ENCODE measurements at places on chromosomes 13 and 19.

DNA sequence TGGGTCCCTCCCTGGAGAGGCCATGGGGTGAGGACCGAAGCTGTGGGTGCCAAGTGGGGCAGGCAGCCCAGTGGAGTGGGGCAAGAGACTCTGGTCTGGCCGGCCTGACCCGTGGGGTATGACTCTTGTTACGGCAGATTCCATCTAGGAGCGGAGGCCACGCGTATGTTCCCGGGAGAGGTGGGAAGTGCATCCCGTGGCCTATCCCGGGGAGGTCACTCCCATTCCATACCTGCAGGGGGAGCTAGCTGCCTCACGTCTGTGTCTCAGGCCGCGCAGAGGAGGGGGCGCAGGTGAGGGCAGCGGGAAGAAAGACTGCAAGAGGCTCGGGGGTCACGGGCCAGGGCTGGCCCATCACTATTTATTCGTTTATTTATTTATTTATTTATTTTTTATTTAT is 4.9 kb downstream of the CSNK1G2 start:
- DNase-seq = no peak

DNA sequence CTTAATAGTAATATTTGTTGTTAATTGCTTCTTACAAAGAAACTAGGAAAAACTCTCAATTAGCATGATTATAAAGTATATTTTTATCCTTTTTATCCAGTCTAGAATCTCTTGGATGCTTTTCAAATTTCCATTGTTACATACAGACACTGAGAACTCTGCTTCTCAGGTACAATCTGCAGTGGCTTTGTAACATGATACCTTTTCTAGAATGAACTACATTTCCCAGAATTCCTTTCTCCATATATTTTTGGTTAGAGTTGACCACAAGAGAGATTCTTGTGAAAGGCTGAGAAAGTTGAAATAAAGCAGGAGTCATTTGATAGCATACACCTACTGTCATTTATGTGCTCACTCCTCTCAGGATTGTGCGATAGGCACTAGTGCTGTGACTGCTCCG is 148.6 kb downstream of the SLITRK6 start:
- DNase-seq = no peak

- DNase-seq = no peak
These were observed 44.3 kb upstream of the C19orf12 start for GRCh38 chr19:29759359-29759758.

DNA sequence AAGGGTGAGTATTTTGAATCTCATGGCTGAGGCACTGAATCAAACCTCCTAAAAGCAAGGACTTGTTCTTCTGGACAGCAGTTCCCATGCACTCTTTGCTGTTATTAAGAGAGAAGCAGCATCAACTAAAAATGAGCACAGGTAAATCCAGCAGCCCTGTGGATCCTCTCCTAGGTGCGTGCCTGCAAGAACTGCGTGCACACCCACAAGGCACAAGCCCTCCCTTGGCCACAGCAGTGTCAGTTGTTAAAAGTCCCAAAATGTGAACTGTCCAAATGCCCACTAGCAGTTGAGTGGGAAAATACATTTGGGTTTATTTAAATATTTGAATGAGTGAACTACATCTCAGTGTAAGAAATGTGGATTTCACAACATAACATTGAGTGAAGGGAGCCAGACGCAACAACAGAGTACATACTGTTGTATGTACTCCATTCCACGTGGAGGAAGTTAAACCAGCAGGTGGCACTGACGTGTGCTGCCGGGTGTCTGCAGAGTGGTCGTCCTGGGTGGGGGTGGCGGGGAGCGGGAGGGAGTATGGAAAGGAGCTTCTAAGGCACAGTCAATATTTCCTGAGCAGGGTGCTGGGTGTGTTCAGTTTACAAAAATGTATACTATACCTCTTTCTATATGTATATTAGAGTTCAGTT is 266.4 kb downstream of the NALCN start:
- DNase-seq = no peak

DNA sequence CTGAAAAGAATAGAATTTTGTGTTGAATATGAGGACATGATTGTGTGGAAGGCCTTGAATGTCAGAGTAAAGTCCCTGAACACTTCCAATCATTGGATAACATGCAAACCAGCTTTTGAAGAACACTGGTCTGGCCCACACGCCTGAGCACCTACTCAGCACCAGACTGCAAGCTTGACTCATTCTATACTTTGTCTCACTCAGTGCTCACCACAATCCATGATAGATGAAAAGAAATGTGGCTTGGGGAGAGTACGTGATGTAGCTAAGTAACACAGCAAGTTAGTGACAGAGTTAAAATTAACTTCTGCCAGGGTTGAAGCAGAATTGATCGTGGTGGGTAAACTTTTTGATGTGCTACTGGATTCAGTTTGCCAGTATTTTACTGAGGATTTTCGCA is 12.0 kb downstream of the DLEU7 start:
- DNase-seq = no peak

- DNase-seq = no peak
These were observed 100.5 kb downstream of the DLEU7 start for GRCh38 chr13:50742968-50743367.

GRCh38 chr19:34555447-34555846 is 73.9 kb downstream of the WTIP start:
- no peak for DNase-seq

DNA sequence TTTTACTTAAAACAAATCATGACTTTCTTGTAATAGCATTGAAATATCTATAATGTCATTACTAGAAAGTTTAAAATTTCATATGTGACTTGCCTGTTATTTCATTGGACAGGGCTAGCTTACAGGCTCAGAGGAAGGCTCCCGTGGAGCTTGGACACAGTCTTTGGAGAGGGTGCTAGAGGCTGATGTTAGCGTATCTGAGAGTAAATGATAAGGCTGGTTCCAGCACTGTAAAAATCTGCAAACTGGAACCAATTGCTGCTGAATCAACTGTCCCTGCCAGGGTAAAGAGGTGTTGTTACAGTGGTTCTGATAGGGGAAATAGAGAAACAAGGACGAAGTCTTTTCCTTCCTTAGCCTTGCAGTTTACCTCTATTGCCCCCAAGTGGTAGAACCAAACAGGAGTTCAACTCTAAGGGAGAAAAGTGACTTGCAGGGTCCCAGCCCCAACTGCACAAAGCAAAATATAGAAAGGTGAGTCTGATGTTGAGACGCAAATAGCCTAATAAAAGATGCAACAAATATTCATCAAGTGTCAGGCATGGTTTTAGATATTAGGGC is 901.7 kb downstream of the DIAPH3 start:
- no peak for DNase-seq

- DNase-seq = no peak
These were observed 102.9 kb downstream of the SHISA2 start for GRCh38 chr13:25948910-25949309.

DNA sequence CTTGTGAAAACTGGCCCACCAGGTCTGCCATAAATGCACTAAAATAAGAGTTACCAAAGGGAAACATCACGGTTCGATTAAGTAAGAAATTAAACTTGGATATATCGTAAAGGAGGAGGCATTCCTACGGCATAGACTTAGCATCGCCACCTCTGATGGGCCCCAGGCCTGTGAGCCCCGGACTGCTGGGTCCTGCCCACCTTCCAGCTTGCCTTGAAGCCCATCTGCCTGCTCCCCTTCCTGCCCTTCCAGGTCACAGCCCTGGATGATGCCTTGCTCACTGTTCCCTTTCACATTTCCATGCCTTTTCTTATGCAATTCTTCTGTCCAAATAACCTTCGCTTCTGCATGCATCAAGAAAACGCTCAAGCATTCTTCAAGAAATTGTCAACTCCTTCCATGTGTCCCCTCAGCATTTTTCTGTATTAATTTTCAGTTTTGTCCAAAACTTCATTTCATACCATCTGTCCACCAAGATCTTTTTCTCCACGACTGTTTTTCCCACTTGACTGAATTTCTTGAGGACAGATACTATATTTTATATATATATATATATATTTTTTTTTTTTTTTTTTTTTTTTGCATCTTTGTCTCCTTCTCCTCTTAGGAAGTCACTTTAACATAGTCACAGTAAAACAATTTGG is 91.2 kb downstream of the DOCK9 start:
- no peak for DNase-seq

GRCh38 chr13:110062077-110062776 is 244.7 kb downstream of the COL4A1 start:
- no peak for DNase-seq

GRCh38 chr19:15696654-15697194 is 23.8 kb downstream of the CYP4F12 start:
- no peak for DNase-seq

DNA sequence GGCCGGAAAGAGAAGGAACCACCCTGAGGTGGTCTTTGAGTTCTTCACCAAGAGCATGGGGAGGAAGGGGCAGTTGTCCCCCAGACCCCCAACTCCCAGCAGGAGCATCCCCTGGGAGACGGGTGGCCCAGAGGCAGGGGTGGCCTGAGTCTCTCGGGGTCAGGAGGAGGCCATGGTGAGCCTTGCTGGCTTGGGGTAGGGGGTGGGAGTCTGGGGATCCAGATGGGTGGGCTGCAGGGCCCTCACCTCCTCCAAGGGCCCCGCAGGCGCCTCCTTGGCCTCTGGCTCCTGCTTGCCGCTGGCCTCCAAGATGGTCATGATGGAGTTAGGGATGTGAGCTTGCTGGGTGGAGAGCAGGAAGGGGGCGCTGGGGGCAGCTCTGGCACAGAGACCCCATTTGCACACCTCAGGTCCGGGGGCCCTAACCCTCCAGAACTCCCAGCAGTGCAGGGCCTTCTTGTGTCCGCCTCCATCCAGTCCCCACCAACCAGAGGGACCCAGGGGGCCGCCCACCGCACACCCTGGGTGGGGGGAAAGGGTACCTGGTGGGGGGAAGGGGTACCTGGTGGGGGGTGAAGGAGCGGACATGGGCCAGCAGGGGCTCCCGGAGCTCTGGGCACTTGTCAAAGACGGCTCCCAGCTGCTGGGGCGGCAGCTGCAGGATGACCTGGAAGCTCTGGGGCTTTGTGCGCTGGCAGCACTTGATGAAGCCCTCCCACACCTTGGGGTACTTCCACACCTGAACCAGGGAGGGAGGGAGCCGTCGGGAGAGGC is 1.3 kb upstream of the RSPH6A start:
- no peak for DNase-seq

- no peak for DNase-seq
These were observed 24.9 kb upstream of the MEDAG start for GRCh38 chr13:30881191-30881651.

DNA sequence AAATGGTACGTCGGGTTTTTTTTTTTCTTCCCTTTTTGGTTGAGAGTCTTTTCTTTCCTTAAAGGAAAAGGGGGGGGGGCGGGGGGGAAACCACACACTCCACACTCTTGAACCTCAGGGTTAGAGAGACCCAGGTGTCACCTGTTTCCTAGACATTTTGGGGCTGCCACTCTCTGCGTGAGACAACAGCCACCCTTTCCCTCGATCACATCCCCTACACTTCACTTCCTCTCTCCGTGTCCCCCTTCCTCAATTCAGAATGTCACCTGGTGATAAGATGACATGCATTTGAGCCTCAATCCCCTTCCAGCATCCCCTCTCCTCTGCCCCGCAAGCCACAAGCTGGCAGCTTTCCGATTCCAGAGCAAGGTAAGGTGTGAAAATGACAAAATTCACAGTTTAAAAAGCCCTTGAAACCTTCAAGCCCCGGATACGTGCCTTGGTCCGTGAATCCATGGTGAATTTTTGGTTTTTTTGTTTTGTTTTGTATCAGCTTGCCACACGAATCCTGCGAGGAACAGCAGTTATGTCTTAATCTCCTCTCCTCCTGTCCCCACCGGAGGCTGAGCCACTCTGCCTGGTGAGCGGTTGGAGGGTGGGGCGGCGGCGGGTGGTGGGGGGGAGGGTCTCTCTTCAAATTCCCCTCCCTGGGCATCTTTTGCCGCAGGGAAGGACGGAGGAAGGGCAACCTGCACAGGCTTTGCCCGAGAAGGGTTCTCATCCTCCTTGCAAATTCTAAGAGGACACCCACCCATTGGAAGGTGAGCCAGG is 4.2 kb downstream of the PTPRS start:
- DNase-seq = no peak

- no peak for DNase-seq
These were observed 118.0 kb upstream of the ZNF536 start for GRCh38 chr19:30254158-30254557.

DNA sequence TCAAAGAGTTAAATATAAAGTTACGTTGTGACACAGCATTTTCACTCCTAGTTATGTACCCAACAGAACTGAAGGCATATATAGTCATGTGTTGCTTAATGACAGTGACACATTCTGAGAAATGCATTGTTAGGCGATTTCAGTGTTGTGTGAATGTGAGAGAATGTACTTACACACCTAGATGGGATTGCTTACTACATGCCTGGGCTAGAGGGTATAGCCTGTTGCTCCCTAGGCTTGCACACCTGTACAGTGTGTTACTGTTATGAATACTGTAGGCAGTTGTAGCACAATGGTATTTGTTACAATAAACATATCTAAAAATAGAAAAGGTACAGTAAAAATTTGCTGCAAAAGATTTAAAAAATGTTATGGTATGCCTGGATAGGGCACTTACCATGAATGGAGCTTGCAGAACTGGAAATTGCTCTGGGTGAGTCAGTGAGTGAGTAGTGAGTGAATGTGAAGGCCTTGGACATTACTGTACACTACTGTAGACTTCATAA is 89.2 kb downstream of the DHRS12 start:
- DNase-seq = no peak

- no peak for DNase-seq
These were observed 229.2 kb downstream of the TUBA3C start for GRCh38 chr13:18952225-18953016.

- DNase-seq = peak; percentile 39
These were observed 9.3 kb downstream of the ZNF787 start for GRCh38 chr19:56111601-56112312.

DNA sequence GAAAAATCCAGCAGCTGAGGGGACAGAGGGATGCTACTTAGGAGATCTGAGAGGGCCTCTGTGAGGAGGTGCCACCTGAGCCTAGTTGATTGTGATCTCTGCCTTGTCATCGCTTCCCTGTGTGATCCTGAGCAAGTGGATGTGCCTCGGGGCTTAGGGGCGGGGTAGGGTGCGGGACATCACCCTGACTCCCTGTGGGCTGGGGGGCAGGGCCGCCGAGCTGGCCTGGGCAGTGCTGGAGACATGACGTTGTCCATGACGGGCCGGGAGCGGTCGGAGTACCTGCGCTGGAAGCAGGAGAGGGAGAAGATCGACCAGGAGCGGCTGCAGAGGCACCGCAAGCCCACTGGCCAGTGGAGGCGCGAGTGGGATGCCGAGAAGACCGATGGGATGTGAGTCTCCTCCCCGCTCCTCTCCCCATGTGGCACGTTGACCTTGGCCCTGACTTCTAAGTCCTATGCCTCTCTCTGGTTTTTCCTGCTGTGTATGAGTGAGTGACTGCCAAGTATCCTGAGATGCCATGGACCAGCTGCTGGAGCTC is 8.2 kb upstream of the INAFM1 start:
- no peak for DNase-seq

DNA sequence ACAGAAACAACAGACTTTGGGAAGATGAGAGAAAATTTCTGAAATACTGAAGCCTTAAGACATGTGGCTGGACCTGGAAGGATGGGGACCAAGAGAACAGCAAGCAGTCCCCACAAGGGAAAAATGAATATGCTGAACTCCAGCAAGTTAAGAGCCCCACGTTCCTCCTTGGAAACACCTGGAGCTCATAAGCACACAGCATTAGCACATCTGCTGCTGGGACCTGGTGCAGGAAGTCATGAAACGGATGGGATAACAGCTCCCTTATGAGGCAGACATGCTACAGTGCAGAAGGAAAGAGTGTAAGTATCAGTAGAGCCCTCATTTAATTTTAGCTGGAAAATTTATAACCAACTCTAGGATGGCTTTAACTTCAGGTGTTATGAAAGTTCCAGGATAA is 67.3 kb downstream of the SLC15A1 start:
- no peak for DNase-seq

- DNase-seq = no peak
These were observed 232.5 kb downstream of the ZNF536 start for GRCh38 chr19:30604657-30605056.
